ENCODE measurements at places on chromosomes 1 and 21.

DNA sequence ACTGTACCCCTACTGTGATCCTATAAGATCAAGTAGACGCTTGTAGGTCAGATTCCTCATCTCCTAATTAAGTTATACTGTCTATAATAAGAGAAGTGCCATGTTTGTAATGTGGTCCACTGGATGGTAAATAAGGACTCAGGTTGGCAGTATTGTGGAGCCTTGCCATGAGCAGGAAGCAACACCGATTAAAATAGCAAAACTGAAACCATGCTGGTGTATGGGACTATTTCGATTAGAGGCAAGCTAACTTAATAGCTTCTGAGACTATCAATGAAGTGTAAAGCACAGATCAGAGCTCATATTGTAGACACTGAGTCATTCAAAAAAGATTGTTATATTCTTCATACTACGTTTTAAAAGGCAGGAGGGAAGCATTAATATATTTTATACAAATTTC lies 348.8 kb downstream of the HHAT start:
- no peak for DNase-seq

- DNase-seq = no peak
Observed at GRCh38 chr1:150976879-150977694, 2.5 kb upstream of the CERS2 start.

GRCh38 chr1:239575113-239575512 lies 188.7 kb downstream of the CHRM3 start:
- no peak for DNase-seq

GRCh38 chr1:182198006-182198605 lies 136.6 kb upstream of the ZNF648 start:
- no peak for DNase-seq

DNA sequence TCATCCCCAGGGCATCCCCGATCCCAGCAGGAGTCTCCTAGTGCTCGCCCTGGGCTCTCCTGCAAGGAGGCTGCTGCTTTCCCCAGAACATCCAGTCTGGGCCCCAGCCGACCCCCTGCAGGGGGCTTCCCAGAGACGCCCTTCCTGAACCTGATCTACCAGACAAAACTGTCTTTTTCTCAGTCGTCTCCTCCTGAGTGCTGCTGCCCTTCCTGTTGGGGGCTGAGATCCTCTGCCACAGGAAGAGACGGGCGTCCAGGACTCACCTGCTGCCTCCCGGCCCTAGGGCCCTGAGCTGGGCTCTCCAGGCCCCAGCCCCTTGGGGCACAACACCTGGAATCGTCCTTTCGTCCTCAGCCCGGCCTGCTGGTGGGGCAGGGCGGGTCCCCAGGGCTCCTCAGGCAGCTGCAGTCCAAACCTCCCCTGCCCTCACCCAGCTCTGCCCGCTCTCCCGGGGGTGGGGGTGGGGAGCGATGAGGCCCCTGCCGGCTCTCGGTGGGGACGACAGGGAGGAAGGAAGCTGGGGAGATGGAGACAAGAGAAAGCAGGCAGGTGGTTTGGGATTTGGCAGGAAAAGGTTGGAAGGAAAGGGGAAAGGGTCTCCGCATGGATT lies 36.9 kb downstream of the TP73 start:
- DNase-seq = no peak

- DNase-seq = no peak
Observed at GRCh38 chr21:38524168-38525153, 26.2 kb upstream of the ERG start.

DNA sequence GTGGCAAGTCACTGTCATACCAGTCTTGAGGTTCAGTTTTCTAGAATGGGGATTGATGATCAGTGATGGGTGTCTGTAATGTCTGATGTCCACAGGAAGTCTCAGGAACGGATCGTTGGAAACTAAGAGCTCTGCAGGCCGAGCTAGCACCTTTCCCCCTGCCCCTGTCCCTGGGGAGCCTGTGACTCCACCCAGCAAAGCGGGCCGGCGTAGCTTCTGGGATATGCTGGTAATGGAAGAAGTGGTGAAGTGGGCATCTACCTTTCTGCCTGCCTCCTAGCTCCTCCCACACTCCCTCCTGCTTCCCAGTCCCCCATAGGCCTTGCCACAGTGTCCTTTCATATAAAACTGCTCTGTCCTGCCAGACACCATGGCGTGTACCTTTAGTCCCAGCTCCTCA lies 13.4 kb downstream of the HYI start:
- DNase-seq = no peak

- peak; percentile 6 for DNase-seq
Observed at GRCh38 chr1:201250326-201251011, 32.8 kb upstream of the PKP1 start.

DNA sequence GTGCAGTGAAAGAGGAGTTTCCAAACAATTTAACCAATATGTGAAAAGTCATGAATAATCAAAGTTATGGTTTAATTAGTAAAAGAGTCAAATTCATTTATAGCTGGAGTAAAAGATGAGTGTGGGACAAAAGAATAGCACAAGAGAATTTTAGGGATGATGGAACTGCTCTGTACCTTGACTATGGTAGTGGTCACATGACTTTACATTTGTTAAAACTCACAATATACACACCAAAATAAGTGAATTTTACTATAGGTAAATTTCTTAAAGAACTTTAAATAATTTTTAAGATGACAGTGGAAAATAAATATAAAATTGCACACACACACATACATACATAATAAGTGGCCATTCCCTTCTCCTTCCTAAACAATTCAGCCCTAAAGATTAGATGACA lies 13.6 kb downstream of the CDC42BPA start:
- no peak for DNase-seq

- no peak for DNase-seq
Observed at GRCh38 chr1:85452948-85453347, 12.0 kb downstream of the DDAH1 start.

- peak; percentile 53 for DNase-seq
Observed at GRCh38 chr1:20483098-20483832, 2.7 kb downstream of the CAMK2N1 start.

DNA sequence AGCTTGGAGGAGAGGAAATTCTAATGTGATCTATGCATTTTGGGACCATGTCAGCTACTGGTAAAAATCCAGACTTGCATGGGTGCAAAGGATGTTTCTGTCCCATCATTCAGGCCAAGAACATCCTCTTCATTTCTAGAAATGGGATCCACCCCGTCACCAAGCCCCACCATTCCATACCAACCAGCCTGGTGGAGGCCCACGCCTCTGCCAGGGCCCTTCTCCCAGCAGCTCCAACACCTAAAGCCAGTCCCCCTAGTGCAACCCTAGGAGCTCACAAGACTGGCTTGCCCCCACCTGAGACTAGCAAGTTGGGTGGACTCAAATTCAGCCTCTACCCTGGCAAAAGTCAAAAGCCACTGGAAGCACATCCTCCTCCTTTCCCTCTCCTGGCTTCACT lies 1.9 kb downstream of the ARHGEF11 start:
- DNase-seq = no peak

All from NCI-H2171 treated with DMSO at 0.1 percent for 48 hours (cell line).